ENCODE measurements at places on chromosomes 7 and 10.

GRCh38 chr10:131009791-131010190 is 301.7 kb downstream of the TCERG1L start:
- DNase-seq: no peak

- no peak for DNase-seq
Measured at GRCh38 chr10:97320480-97321031, 1.5 kb downstream of the FRAT1 start.

- DNase-seq: no peak
Measured at GRCh38 chr10:88877298-88877697, 2.7 kb upstream of the STAMBPL1 start.

DNA sequence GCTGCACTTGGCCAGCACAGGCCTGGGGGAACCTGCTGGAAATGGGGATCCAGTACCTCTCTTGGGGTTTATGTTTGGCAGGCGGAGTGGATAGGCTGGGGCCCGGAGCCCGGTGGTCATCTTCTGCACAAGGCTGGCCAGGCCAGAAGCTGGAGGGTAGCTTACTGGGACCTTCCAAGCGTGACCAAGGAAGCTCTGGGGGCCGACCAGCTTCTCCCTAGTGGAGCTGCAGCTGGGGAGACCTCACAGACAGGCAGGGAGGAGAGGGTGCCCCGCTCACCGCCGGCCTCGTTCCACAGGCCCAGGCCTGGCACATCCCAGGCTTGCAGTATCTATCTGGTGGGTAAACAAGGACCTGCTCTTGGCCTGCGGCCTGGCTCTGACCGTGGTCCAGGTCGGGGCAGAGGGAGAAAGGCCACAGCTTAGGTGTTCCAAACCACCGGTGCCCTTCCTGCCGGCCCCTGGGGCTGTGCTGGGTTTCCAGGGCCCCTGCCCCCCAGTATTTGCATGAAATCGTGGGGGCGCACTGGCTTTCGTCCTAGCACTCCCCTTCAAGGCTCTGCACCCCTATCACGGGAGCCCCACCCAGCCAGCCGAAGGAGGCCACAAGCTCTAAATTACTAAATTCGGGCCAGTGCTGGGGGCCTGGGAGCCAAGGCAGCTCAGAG is 1.5 kb upstream of the ELFN1 start:
- no peak for DNase-seq

GRCh38 chr7:85030893-85031292 is 156.0 kb downstream of the SEMA3D start:
- no peak for DNase-seq

GRCh38 chr10:25966844-25967243 is 32.8 kb downstream of the MYO3A start:
- no peak for DNase-seq

GRCh38 chr10:15725603-15726002 is 5.9 kb upstream of the ITGA8 start:
- no peak for DNase-seq

DNA sequence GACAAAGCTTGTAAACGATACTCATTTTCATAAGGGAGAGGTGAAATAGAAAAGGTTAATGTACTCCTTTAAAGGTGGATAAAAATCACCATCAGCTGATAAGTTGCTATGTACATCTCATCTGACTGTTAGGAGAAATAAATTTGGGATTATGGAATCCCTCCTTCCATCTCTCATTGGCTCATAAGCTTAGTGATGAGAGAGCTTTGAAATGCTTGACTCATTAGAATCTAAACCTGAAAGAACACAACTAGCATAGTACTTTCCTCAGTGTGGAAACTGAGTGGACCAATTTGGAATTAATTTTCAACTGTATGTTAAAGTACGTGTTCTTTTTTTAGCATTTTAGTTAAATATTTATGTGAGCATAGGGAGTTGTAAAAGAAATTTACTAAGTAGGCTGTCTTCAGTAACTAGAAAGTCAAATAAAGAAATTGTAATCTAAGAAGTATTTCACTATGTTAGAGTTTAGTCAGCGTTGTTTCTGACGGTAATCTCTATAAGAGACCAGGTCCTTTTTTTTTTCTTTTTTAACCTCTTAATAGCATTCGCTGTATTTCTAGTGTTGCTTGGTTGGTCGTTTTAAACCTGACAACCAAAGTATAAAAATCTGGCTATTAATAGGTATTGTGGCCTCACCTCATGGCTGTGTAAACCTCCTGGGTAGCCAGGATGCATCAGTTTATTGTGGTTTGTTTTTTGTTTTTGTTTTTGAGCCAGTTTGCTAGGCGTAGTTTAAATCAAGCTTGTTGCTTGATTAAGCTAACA is 34.4 kb downstream of the FHIP2A start:
- no peak for DNase-seq

GRCh38 chr10:122462533-122463465 is 1.4 kb downstream of the HTRA1 start:
- no peak for DNase-seq

DNA sequence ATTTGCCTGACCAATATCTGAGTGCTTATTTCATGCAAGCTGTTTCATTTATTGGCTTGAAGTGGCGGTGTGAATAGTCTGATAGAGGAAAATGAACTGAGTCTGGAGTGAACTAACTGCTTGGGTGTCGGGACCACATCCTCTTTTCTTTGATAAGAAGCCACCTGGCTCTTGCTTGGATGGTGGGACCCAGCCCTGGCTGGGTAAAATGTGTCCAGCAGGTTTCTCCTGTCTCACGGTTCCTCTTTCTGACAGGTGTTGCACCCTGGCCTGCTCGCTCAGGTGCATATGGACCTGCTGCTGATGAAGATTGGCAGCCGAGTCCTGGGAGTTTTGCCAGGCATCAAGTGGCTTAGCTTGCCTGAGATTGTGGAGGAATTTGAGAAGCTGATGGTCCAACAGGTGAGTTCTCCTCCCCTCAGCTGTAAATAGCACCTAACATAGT is 1.6 kb downstream of the ADCK2 start:
- DNase-seq: no peak

- no peak for DNase-seq
Measured at GRCh38 chr10:124117833-124118232, 24.4 kb upstream of the CHST15 start.

DNA sequence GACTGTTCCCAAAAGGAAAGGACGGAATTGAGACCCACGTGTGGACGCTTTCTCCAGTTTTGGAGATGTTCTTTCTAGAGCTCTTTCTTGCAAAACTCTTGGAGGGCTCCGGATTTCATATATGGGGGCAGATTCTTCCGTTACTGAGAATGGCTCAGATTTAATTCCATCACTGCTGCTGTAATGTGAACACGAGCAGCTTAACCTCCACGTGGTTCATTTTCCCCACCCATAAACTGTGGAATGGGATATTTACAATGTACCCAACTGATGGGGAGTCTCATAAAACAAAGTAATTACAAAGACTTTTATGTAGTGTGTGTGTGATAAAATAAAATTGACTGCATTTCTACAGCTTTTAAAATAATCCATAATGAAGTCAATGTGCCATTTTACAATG is 15.1 kb upstream of the MSRB2 start:
- DNase-seq: no peak

DNA sequence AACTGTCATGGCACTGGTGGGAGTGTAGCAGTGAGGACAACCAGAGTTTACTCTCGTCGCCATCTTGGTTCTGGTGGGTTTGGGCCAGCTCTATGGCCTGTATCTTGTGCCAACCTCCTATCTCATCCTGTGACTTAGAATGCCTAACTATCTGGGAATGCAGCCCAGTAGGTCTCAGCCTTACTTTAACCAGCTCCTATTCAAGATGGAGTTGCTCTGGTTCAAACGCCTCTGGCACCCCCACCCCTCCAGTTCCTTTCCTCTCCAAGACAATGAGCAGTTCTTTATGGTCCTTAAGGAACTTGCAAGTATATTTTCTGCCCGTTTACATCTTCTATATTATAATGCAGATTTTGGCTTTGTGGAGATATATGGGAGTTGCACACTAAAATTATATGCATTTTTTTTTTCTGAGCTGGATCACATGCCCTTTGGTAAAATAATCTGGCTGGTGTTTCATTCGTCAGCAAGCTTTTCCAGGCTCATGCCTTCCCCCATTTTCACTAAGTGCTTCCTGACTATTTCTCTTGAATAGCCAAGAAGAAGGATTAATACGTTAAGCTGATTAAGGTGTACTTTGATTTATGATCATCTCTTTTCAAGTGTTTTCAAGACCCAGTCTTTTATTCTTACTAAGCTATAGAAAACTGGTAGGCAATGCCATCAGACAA is 11.2 kb upstream of the WIPF3 start:
- no peak for DNase-seq

GRCh38 chr7:71414490-71414889 is 282.5 kb downstream of the GALNT17 start:
- DNase-seq: no peak

DNA sequence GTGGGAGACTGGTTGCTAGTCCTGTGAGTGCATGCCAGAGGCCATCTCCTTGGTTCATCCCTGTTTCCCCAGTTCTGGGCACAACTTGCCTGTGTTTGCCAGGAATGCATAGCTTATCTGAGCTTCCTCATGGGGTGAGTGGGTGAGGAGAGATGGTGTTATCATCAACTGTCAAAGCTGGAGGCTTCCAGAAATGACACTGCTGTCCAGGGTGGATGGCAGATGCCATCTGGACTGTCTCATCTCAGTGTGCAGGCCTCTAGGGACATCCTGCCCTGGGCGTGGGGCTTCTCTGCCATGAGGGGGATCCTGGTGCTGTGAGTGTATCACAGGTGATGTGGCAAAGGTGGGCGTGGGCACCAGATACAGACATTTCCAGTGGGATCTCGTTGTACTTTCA is 328.6 kb downstream of the DPP6 start:
- no peak for DNase-seq

GRCh38 chr10:62492012-62492869 is 118.1 kb downstream of the ZNF365 start:
- no peak for DNase-seq

DNA sequence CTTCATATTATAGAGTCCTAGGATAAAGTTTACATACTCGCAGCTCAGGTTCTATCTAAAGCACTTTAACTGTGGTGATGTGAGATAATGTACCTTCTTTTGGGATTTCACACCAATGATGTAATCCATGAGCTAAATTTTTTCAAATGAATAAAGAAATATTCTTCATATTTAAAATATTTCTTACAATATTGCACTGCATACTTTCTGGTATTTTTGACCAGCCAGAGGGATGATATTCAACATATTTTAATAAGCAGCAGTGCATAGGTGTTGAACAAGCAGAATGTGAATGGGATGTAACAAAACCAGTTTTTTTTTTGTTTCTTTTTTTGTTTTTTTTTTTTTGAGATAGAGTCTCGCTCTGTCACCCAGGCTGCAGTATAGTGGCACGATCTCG is 73.2 kb upstream of the TRIM24 start:
- no peak for DNase-seq

- no peak for DNase-seq
Measured at GRCh38 chr10:13771992-13772391, 185.2 kb downstream of the PRPF18 start.

All from hypothalamus (tissue), 51 donors.